ENCODE measurements at places on chromosomes 7 and 10. TPM values are rescaled to one million over a fixed set of nuclear protein-coding genes. Genes with fewer than 3 reads are reported as not detected.
A peak's percentile ranks its signal among the peaks of the same experiment; 100 is the strongest.

The CYP51A1 gene
- total RNA-seq = 49.2 TPM

The MINDY4 gene
- 5.3 TPM for total RNA-seq

The ACSL5 gene
- total RNA-seq = 0.57 TPM

The GSTO2 gene
- total RNA-seq = 0.54 TPM

The MNX1 gene
- not detected for total RNA-seq

The CLDN3 gene
- total RNA-seq = not detected

The CACNB2 gene
- total RNA-seq = 0.43 TPM

The CUZD1 gene
- 0.30 TPM for total RNA-seq

The ZNF736 gene
- not detected for total RNA-seq

The DYDC1 gene
- not detected for total RNA-seq

GRCh38 chr7:121214657-121215056, 114.1 kb upstream of the WNT16 start:
- no peaks in the 10 kb centered on the region for H3K36me3 ChIP-seq
- H3K27ac ChIP-seq = no peak overlapping the region
- no peak overlapping the region for H3K4me3 ChIP-seq
- peaks cover 14% of the 10 kb centered on the region for H3K4me1 ChIP-seq

DNA sequence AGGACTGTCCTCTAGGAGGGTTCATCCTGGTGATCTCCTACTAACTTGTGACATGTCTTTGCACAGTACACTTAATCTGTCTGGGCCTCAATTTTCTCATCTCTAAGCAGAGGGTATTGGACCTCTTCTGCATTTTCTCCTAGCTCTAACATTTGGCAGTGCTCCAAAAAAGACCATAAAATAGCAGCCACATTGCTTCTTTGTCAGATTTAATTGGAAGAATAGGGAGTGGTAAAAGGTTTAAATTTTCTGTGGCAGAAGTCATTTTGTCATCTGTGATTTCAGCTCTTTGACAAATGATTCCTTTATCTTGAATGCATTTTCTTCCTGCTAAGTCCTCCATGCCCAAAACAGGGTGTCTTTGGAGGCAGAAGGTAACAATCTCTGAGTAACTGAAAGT, 289.9 kb upstream of the LRGUK start:
- H3K4me1 ChIP-seq = no peaks in the 10 kb centered on the region
- no peak overlapping the region for H3K4me3 ChIP-seq
- H3K27ac ChIP-seq = no peak overlapping the region

GRCh38 chr10:19952224-19953010, 136.2 kb downstream of the PLXDC2 start:
- H3K27ac ChIP-seq = peak overlapping the region; percentile 57
- no peak overlapping the region for H3K4me3 ChIP-seq
- peaks cover 19% of the 10 kb centered on the region for H3K4me1 ChIP-seq
- H3K27me3 ChIP-seq = no peaks in the 10 kb centered on the region

GRCh38 chr7:140122965-140123364, 53.8 kb downstream of the KDM7A start:
- peaks cover 40% of the 10 kb centered on the region for H3K36me3 ChIP-seq
- no peak overlapping the region for H3K4me3 ChIP-seq
- no peaks in the 10 kb centered on the region for H3K4me1 ChIP-seq
- no peaks in the 10 kb centered on the region for H3K27me3 ChIP-seq
- DNase-seq = no peak

DNA sequence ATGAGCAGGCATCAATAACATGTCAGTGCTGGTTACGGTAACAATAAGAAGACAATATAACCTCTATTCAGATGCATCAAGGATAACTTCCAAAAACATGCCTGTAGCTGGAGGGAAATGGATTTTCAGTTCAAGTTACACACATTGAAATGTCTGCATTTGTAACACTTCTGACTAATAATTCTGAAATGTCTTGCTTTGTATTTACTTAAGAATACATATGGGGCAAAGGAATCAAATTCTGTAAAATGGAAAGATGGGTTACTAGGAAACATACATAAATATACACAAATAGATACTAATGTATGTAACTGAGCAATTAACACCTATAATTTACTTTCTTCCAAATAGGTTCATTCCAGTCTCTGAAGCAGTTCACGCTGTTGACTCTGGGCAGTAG, 18.6 kb upstream of the MTPN start:
- H3K27ac ChIP-seq = no peak overlapping the region
- H3K4me1 ChIP-seq = peaks cover 10% of the 10 kb centered on the region
- H3K27me3 ChIP-seq = no peaks in the 10 kb centered on the region
- DNase-seq = no peak

- H3K4me3 ChIP-seq = peak overlapping the region; percentile 35
- DNase-seq = no peak
- peaks cover 22% of the 10 kb centered on the region for H3K4me1 ChIP-seq
- H3K27ac ChIP-seq = peak overlapping the region; percentile 62
Measured at GRCh38 chr10:970311-971149, 17.7 kb upstream of the GTPBP4 start.

GRCh38 chr7:92260248-92260781, 14.5 kb downstream of the ANKIB1 start:
- no peak overlapping the region for H3K27ac ChIP-seq
- no peak for DNase-seq
- peaks cover 19% of the 10 kb centered on the region for H3K4me1 ChIP-seq
- H3K27me3 ChIP-seq = no peaks in the 10 kb centered on the region

DNA sequence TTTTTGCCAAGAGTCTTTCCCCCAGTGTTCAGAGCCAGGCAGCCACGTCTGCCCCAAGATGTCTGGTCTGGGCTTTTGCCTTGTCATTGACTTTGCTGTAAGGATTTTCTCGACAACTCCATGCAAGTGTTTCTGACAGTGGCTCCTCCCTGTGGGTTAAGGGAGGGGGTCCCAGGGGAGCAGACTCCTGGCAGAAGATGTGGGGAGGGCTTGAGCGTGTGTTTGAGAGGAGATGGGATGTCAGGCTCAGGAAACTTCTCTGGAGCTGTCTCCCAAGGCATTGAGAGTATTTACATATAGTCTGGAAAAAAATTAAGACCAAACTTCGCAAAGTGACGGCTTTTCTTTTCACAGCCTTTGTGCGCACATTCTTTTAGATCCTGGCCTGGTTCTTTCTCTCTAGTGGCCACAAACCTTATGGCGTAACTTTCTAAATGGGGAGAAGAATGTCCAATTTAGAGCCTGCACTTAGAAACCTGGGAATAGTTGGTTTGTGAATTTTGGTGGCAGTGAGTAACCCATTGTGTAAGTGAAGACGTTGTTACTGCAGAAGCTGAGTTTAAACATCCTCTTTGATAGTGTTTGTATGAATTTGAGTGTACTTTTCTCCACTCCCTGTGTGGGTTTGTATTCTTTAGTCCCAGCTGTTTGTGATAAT, 201.5 kb downstream of the LRMDA start:
- H3K36me3 ChIP-seq = no peaks in the 10 kb centered on the region
- no peak for DNase-seq
- no peak overlapping the region for H3K4me3 ChIP-seq

GRCh38 chr10:112744181-112745096, 205.6 kb upstream of the TCF7L2 start:
- H3K36me3 ChIP-seq = peaks cover 3% of the 10 kb centered on the region
- DNase-seq = no peak
- no peaks in the 10 kb centered on the region for H3K27me3 ChIP-seq

GRCh38 chr10:28077889-28078288, 79.0 kb upstream of the ODAD2 start:
- H3K27ac ChIP-seq = no peak overlapping the region
- no peak for DNase-seq
- no peaks in the 10 kb centered on the region for H3K4me1 ChIP-seq
- no peaks in the 10 kb centered on the region for H3K27me3 ChIP-seq
- H3K4me3 ChIP-seq = no peak overlapping the region
- peaks cover 27% of the 10 kb centered on the region for H3K36me3 ChIP-seq

GRCh38 chr7:92824450-92824849, 11.9 kb downstream of the CDK6 start:
- H3K27ac ChIP-seq = peak overlapping the region; percentile 55
- no peak for DNase-seq
- no peak overlapping the region for H3K4me3 ChIP-seq
- H3K36me3 ChIP-seq = peaks cover 12% of the 10 kb centered on the region
- H3K27me3 ChIP-seq = no peaks in the 10 kb centered on the region
- H3K4me1 ChIP-seq = peaks cover 66% of the 10 kb centered on the region

- DNase-seq = no peak
- peaks cover 58% of the 10 kb centered on the region for H3K4me1 ChIP-seq
- peak overlapping the region; percentile 98 for H3K27ac ChIP-seq
- H3K27me3 ChIP-seq = no peaks in the 10 kb centered on the region
- peaks cover 29% of the 10 kb centered on the region for H3K36me3 ChIP-seq
Measured at GRCh38 chr7:4745971-4746919, 29.2 kb upstream of the AP5Z1 start.

DNA sequence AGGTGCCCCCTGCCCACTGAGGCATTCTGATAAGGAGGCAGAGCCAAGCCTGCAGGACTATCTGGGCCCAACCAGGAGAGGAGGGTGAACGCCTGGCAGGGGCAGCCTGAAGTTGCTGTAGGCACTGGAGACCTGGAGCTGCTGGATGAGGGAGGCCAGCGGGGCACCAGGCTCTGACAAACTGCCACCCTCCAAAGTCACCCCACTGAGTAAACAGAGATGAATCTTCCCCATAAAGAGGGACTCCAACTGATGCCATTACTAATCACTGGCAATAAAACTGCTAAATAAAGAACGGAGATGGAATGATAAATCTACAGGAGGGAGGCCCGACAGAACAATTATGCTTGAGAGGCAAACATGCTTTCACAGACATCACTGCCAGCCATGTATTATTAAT, 44.2 kb downstream of the DRGX start:
- peak; percentile 46 for DNase-seq
- no peaks in the 10 kb centered on the region for H3K36me3 ChIP-seq
- no peak overlapping the region for H3K27ac ChIP-seq
- peaks cover 5% of the 10 kb centered on the region for H3K4me1 ChIP-seq
- no peak overlapping the region for H3K4me3 ChIP-seq

- H3K4me1 ChIP-seq = peaks cover 34% of the 10 kb centered on the region
- DNase-seq = no peak
- no peak overlapping the region for H3K27ac ChIP-seq
- peaks cover 45% of the 10 kb centered on the region for H3K36me3 ChIP-seq
- no peaks in the 10 kb centered on the region for H3K27me3 ChIP-seq
Measured at GRCh38 chr10:79410315-79411094, 34.9 kb downstream of the ZCCHC24 start.

DNA sequence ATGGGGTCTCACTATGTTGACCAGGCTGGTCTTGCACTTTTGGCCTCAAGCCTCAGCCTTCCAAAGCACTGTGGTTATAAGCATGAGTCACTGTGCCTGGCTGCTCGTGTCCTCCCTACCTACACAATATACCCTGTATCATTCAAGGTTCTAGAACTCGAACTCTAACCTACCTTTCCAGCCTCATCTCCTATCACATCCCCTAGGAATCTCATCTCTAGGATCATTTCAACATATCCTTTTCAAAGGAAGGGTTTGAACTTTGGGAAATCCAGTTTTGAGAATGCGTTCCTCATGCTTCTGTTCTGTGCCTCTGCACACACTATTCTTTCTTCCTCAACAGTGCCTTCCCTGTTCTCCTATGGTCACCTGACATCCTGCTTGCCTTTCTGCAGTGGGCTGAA, 87.8 kb upstream of the RHEB start:
- no peak overlapping the region for H3K4me3 ChIP-seq
- peaks cover 6% of the 10 kb centered on the region for H3K4me1 ChIP-seq
- H3K27ac ChIP-seq = no peak overlapping the region
- peaks cover 10% of the 10 kb centered on the region for H3K36me3 ChIP-seq
- no peaks in the 10 kb centered on the region for H3K27me3 ChIP-seq

GRCh38 chr7:155269766-155270585, 27.7 kb upstream of the INSIG1 start:
- peaks cover 18% of the 10 kb centered on the region for H3K27me3 ChIP-seq
- DNase-seq = no peak
- H3K36me3 ChIP-seq = no peaks in the 10 kb centered on the region

GRCh38 chr10:89207181-89207800, at the start of gene CH25H:
TSS of gene CH25H (minus strand) at chr10:89207317. CDS start at chr10:89207292, 25 bp downstream.
- peaks cover 21% of the 10 kb centered on the region for H3K4me1 ChIP-seq
- peak; percentile 85 for DNase-seq
- peak within 1 kb of the TSS; percentile 72 for H3K4me3 ChIP-seq
- peak within 1 kb of the TSS; percentile 3 for H3K27ac ChIP-seq
- H3K27me3 ChIP-seq = peaks cover 28% of the 10 kb centered on the region

DNA sequence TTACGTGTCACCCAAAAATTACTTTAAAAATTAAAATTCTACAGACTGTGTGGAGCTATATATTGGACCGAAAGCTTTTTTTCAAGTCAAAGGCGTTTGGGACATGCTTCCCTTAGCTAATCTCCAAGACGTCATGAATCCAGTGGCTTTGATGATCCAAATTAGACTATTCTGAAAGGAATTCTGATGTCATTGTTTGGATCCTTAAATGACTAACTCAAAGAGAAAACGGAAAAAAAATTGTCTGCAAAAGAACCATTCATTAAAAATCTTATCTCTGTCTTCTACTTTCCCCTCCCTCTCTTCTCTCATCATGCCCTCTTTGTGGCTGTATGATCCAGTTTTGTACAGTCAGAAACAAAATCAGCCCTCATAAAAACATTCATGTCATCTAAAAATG, 161.8 kb downstream of the ETV1 start:
- no peak overlapping the region for H3K27ac ChIP-seq
- no peaks in the 10 kb centered on the region for H3K36me3 ChIP-seq
- no peak for DNase-seq

DNA sequence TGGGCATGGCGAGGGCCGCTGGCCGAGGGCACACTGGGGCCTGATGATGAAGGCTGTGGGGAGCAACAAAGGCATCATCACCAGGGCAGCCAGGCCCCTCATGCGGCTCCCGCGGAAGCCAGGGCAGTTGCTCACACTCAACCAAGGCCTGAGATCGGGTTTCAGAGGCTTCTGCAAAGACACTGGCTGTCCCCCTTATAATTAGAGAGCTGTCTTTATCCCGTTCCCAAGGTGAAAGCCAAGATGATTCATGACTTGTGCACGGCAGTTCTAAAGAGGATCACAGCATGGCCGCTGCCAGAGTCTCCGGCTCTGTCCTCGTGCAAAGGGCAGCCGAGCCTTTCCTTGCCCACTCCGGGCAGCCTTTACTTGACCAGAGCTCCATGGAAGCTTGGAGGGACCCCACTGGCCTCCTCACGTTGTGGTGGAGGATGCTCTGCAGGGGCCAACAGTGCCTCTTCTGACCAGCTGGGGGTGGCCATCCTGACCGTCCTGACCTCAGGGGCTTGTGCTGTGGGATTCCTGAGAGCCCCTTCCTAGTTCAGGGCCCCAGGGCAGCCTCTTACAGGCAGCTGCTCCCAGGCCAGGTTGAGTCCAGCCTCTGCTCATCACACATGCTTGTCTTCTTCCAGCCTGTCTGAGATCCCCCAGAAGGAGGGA, 82.3 kb downstream of the PRKAG2 start:
- H3K27me3 ChIP-seq = peaks cover 2% of the 10 kb centered on the region
- H3K4me1 ChIP-seq = peaks cover 13% of the 10 kb centered on the region
- no peak overlapping the region for H3K4me3 ChIP-seq
- no peaks in the 10 kb centered on the region for H3K36me3 ChIP-seq
- no peak for DNase-seq
- no peak overlapping the region for H3K27ac ChIP-seq

GRCh38 chr10:119468542-119469324, 73.8 kb downstream of the RGS10 start:
- no peak overlapping the region for H3K27ac ChIP-seq
- peaks cover 28% of the 10 kb centered on the region for H3K27me3 ChIP-seq
- H3K4me1 ChIP-seq = peaks cover 3% of the 10 kb centered on the region
- no peaks in the 10 kb centered on the region for H3K36me3 ChIP-seq
- no peak overlapping the region for H3K4me3 ChIP-seq

Data from osteocyte (in vitro differentiated cells).